ENCODE measurements at places on chromosomes 2 and 18. TPM values are rescaled to one million over a fixed set of nuclear protein-coding genes. Genes with fewer than 3 reads are reported as not detected.

UGT1A6 gene
- total RNA-seq = not detected

PFN4 gene
- total RNA-seq = 62.8 TPM

CDH7 gene
- 3.2 TPM for total RNA-seq

SH3BP4 gene
- total RNA-seq = 64.4 TPM

DSG2 gene
- total RNA-seq = 7.0 TPM

DPYSL5 gene
- total RNA-seq = 5.5 TPM

SLC4A3 gene
- total RNA-seq = 31.3 TPM

DNA sequence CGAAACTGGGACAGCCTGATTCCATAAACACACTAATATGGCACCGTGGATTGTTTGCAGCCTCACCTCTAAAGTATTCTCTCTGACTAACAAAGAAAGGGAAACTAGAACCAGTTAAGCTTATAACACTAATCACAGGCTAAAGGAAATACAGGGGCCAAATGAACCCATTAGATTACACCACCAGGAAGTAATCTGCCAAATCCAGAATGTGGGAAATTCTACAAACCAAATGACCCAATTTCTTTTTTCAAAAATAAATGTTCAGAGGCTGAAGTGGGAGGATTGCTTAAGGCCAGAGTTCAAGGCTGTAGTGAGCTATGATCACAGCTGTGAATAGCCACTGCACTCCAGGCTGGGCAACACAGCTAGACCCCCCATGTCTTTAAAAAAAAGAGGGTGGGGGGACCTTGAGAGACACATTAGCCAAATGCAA, 1.5 kb upstream of the MPPE1 start:
- H3K27me3 ChIP-seq = no peaks in the 10 kb centered on the region
- no peaks in the 10 kb centered on the region for H3K36me3 ChIP-seq
- H3K4me3 ChIP-seq = no peak overlapping the region
- no peak for DNase-seq

DNA sequence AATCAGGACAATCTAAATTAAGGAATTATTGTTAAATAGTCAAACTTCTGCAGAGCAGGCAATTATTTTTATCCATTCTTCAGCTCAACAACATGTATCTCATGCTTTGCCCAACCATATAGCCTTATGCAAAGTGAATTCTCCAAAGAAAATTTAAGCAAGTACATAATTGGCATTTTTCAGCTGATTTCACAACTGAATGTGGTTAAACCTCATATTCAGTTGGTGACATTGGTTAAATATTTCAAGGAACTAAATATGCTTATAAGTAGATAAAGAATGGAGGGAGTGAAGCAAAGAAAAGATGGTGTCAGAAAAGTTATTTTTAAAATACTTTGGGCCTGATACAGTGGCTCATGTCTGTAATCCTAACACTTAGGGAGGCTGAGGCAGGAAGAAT, 816.2 kb downstream of the NRXN1 start:
- H3K4me1 ChIP-seq = no peaks in the 10 kb centered on the region
- no peak for DNase-seq
- H3K27me3 ChIP-seq = no peaks in the 10 kb centered on the region
- no peak overlapping the region for H3K27ac ChIP-seq
- H3K36me3 ChIP-seq = no peaks in the 10 kb centered on the region

DNA sequence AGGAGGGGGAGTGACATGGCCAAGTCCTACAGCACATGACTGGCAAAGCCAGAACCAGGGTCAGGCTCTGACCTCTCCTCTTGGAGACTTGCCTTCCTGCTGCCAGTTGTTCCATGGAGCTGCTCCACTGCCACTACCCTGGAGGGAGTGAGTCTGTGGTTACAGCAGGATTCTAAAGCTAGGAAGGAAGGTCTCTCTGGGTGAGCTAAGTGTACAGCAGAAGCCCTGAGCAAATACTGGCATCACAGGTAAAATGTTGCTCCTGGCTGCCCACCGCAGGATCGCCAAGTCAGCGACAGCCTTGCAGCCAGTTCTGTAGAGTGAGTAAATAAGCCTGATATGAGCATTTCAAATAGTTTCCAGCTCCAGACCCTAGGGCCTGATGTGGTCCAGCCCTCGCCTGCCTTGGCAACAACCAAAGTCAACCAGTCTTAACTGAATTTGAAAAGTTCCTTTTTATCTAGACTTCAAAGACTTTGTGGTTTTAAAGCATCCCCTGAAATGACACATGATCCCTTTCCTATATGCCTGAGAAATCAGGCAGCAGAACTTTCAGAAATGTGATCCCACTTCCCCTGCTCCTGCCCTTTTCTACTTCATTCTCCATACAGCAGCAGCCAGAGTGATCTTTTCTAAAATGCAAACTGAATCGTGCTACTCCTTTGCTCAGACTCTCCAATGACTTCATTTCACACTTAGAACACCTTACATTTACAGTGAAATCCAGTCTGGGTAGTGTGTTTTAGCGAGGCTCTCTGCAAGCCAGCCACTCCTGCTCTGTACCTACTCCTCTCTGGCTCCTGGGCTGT, 114.3 kb downstream of the MGAT5 start:
- peaks cover 6% of the 10 kb centered on the region for H3K4me1 ChIP-seq
- DNase-seq = no peak
- no peaks in the 10 kb centered on the region for H3K27me3 ChIP-seq
- no peak overlapping the region for H3K27ac ChIP-seq
- no peaks in the 10 kb centered on the region for H3K36me3 ChIP-seq
- H3K4me3 ChIP-seq = no peak overlapping the region

GRCh38 chr2:160208655-160209515, 8.8 kb upstream of the ITGB6 start:
- H3K36me3 ChIP-seq = no peaks in the 10 kb centered on the region
- H3K27ac ChIP-seq = no peak overlapping the region
- DNase-seq = no peak
- no peaks in the 10 kb centered on the region for H3K27me3 ChIP-seq
- peaks cover 4% of the 10 kb centered on the region for H3K4me1 ChIP-seq

GRCh38 chr2:237025090-237025865, 60.4 kb upstream of the COPS8 start:
- H3K4me1 ChIP-seq = no peaks in the 10 kb centered on the region
- no peak overlapping the region for H3K4me3 ChIP-seq
- no peak overlapping the region for H3K27ac ChIP-seq
- no peaks in the 10 kb centered on the region for H3K36me3 ChIP-seq
- no peaks in the 10 kb centered on the region for H3K27me3 ChIP-seq

DNA sequence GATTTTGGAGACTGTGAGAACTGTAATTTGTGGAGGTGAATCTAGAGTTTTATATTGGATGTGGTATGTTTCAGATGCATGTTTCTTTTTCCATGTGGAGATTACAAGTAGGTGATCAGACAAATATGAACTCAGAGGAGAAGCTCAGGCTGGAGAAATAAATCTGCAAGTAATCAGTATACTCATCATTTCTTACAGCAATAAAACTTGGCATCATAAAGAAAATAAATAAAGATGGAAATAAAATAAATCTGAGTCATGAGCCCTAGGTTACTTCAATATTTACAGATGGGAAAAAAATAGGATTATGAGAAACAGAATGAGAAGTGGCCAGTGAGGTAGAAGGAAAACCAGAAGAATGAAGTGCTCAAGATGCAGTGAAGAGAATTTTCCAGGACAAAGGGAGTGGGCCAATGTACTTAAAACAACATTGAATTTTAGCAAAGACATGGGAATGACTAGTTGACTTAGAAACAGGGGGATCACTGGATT, 453.8 kb downstream of the DSC3 start:
- DNase-seq = no peak
- no peaks in the 10 kb centered on the region for H3K36me3 ChIP-seq
- H3K4me1 ChIP-seq = no peaks in the 10 kb centered on the region
- no peak overlapping the region for H3K4me3 ChIP-seq
- H3K27me3 ChIP-seq = no peaks in the 10 kb centered on the region

- DNase-seq = peak; percentile 60
- H3K4me3 ChIP-seq = no peak overlapping the region
- H3K27ac ChIP-seq = no peak overlapping the region
- no peaks in the 10 kb centered on the region for H3K4me1 ChIP-seq
- no peaks in the 10 kb centered on the region for H3K27me3 ChIP-seq
Observed at GRCh38 chr2:207692206-207693065, 19.0 kb upstream of the CCNYL1 start.

- no peaks in the 10 kb centered on the region for H3K36me3 ChIP-seq
- no peaks in the 10 kb centered on the region for H3K4me1 ChIP-seq
- DNase-seq = no peak
- H3K27ac ChIP-seq = no peak overlapping the region
- no peak overlapping the region for H3K4me3 ChIP-seq
Observed at GRCh38 chr2:133993160-133993559, 260.7 kb upstream of the MGAT5 start.

DNA sequence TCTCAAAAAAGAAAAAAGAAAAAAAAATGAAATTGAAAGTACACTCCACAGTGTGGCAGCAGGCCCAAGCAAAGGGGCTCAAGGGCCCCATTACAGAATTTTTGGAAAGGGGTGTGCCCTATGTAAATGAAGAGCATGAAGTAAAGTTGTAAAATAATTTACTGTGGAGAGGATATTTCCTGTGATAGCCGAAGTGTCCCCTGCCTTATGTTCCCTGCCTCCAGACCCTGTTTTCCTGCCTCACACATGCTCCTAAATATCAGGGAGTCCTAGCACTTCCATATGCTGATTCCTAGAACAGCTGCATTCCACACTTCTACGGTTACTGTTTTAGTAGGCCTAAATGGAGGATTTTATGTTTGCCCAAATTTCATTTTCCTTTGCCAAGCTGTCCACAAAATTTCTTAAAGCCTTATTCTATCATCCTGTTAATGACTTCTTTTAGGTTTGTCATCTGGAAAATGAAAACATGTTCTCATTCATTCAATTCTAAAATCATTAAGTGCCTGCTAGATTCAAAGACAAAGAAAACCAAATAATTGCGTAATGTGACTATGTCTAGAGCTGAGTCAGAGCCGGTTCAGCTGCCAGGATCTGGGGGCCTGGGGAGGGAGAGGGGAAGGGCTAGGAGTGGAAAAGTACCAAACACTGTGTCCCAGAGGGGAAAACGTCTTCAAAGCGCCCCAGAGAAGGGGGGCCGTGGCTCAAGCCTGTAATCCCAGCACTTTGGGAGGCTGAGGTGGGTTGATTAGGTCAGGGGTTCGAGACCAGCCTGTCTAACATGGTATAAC, 25.9 kb upstream of the IMPA2 start:
- H3K27me3 ChIP-seq = no peaks in the 10 kb centered on the region
- no peaks in the 10 kb centered on the region for H3K4me1 ChIP-seq
- no peak overlapping the region for H3K27ac ChIP-seq
- DNase-seq = no peak

- no peak for DNase-seq
- no peak overlapping the region for H3K4me3 ChIP-seq
- no peaks in the 10 kb centered on the region for H3K36me3 ChIP-seq
- no peak overlapping the region for H3K27ac ChIP-seq
- no peaks in the 10 kb centered on the region for H3K27me3 ChIP-seq
- H3K4me1 ChIP-seq = no peaks in the 10 kb centered on the region
Observed at GRCh38 chr2:84646514-84646913, 130.2 kb downstream of the DNAH6 start.

DNA sequence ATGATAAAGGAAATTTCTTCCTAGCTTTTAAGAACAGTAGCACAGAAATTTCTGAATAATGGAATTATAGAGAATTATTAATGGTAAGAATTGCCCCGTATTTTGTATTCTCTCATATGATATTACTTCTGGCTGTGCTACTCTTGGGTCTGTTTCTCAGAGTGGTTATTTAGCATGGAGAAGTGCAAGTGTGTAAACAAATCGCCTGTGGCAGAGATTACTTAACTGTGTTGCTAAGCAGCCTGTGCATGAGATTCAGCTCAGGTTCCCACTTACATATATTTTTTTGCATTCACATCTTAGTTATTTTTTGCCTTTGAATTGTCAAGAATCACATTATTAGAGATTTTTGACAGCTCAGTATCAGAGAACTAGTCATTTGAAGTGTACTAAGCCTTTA, 80.1 kb upstream of the NFATC1 start:
- H3K27ac ChIP-seq = no peak overlapping the region
- DNase-seq = no peak
- no peaks in the 10 kb centered on the region for H3K36me3 ChIP-seq
- no peaks in the 10 kb centered on the region for H3K27me3 ChIP-seq
- no peak overlapping the region for H3K4me3 ChIP-seq
- no peaks in the 10 kb centered on the region for H3K4me1 ChIP-seq

- no peak overlapping the region for H3K27ac ChIP-seq
- H3K4me3 ChIP-seq = no peak overlapping the region
- no peak for DNase-seq
- H3K4me1 ChIP-seq = no peaks in the 10 kb centered on the region
- no peaks in the 10 kb centered on the region for H3K36me3 ChIP-seq
- H3K27me3 ChIP-seq = no peaks in the 10 kb centered on the region
Observed at GRCh38 chr18:48835119-48835518, 115.6 kb downstream of the SMAD7 start.

DNA sequence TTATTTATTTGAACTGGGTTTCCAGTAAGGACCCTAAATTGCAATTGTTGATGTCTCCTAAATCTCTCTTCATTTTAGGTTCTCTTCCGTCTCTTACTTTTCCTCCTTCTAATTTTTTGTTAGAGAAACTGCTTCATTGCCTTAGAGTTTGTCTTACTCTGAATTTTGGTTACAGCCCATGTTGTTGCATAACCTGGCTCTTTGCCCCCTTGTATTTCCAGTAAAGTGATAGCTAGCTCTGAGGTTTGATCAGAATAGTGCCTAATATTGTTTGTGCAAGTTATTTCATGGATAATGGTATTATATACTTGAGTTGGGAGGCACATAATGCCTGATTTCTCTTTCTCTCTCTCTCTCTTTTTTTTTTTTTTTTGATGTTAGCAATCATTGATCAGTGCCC, 71.8 kb downstream of the MGAT5 start:
- H3K4me3 ChIP-seq = no peak overlapping the region

- no peak for DNase-seq
- no peaks in the 10 kb centered on the region for H3K27me3 ChIP-seq
- no peak overlapping the region for H3K27ac ChIP-seq
- no peak overlapping the region for H3K4me3 ChIP-seq
- no peaks in the 10 kb centered on the region for H3K36me3 ChIP-seq
- H3K4me1 ChIP-seq = no peaks in the 10 kb centered on the region
Observed at GRCh38 chr2:27803046-27803445, 31.5 kb downstream of the MRPL33 start.

DNA sequence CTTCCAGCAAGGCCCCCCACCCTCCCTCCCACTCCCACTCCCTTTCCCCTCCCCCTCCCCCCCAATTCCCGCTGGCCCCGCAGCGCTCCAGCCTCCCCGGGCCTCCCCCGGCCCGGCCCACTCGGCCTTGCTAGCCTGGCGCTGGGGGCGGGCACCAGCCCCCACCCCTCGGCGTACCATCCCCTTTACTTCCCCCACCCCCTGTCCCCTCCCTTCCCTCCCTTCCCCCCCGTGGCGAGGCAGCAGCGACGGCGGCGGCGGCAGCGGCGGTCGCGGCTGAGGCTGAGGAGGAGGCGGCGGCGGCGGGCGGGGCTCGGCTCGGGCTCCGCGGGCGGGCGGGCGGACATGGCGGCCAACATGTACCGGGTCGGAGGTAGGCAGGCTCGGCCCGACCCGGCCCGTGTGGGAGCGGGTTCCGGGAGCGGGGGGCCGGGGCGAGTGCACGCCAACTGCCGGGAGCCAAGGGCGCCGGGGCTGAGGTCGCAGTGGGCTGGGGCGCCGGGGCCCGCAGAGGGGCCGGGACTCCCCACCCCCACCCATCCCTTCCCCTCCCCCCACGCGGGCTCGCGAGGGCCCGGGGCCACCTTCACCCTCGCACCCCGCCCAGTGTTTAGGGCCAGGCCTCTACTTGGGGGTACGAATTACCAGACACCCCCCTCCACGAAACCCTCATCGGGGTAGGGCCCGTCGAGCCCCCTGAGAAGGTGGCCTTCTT, at the start of gene MTA3:
Gene MTA3, plus strand, starts transcription at position 232 of the 715 bp plus-strand sequence. Its CDS starts 114 bp downstream, at position 346.
- H3K36me3 ChIP-seq = no peaks in the 10 kb centered on the region
- peak within 1 kb of the TSS; percentile 97 for H3K27ac ChIP-seq
- peak; percentile 67 for DNase-seq
- no peaks in the 10 kb centered on the region for H3K27me3 ChIP-seq
- peaks cover 21% of the 10 kb centered on the region for H3K4me1 ChIP-seq

GRCh38 chr2:43136011-43136799, 90.2 kb downstream of the ZFP36L2 start:
- no peak overlapping the region for H3K27ac ChIP-seq
- no peak overlapping the region for H3K4me3 ChIP-seq
- peaks cover 15% of the 10 kb centered on the region for H3K4me1 ChIP-seq
- no peaks in the 10 kb centered on the region for H3K36me3 ChIP-seq

All from testis (tissue), 5 donors.